ENCODE measurements at places on chromosomes 16 and 17.
A peak's percentile ranks its signal among the peaks of the same experiment; 100 is the strongest.

DNA sequence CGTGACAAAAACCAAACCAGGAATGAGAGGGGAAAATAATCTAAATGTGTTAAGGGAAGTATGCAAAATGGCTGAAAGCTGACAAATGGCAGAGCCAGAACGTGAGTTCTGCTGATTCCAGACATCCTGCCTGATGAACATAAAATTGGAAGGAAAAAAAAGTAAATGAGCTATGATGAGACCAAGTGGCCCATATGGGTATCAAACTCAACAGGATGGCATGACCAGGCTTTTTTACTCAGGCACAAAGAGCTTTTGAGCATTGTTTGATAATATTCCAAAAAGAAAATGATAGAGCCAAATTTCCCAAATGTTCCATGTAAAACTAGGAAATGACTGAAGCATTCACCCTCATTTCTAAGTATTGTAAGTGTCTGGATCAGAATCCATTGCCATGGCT, 449.2 kb downstream of the CDH13 start:
- no peak for DNase-seq

GRCh38 chr17:21573961-21574610, 118.2 kb upstream of the KCNJ18 start:
- peak; percentile 12 for DNase-seq

DNA sequence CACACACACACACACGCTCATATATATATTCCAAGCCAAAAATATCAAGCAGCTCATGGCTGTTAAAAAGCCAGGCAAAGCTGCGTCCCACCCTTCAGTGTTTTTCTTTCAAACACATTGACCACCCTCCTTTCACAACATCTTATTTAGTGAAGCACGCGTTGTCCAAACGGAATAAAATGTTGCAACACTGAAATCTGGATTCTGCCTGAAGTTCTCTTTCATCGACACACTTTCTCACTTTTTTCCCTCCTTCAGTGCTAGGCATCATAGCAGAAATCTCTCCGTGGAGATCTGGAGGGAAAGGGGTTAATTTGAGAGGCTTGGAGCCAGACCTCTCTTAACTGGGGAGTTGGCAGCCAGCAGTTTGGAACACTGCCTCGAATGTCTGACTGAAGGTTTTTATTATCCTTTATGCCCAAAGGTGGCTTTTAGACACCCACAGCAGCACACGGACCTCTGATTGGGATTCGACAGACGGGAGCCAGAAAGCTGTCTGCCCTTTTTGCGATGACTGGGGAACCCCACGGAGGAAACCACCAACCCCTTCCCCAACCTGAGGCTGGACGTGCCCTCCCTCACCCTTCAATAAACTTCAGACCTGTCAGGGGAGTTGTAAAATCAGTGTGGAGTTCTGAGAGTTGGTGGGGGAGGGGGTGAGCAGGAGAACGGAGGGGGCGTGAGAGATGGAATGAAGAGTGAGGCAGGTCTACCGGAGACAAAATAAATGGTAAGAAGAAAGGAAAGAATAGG, 833.6 kb upstream of the SOX9 start:
- no peak for DNase-seq

DNA sequence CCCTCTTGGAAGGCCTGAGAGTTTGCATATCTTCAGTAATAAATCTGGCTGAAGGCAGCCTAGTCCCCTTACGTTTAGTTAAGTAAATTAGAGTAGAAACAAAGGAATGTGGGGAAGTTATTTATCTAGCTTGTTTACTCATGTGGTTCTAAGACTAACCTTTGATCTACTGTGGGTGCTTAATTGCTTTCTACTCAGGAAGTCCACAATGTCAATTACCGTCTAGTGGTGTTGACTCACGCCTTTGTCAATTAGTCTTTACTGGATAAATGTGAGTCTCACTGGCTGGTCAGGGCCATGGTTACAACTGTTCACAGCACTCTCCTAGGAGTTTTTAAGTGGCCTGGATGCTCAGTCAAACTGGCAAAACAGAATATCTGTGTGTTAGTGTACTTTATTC, 2338.4 kb downstream of the TP53TG3F start:
- DNase-seq: no peak

GRCh38 chr16:67528222-67528869, at the start of gene RIPOR1:
RIPOR1 (plus strand) TSS chr16:67528829; CDS start chr16:67538447, 9,618 bp downstream.
- no peak for DNase-seq

DNA sequence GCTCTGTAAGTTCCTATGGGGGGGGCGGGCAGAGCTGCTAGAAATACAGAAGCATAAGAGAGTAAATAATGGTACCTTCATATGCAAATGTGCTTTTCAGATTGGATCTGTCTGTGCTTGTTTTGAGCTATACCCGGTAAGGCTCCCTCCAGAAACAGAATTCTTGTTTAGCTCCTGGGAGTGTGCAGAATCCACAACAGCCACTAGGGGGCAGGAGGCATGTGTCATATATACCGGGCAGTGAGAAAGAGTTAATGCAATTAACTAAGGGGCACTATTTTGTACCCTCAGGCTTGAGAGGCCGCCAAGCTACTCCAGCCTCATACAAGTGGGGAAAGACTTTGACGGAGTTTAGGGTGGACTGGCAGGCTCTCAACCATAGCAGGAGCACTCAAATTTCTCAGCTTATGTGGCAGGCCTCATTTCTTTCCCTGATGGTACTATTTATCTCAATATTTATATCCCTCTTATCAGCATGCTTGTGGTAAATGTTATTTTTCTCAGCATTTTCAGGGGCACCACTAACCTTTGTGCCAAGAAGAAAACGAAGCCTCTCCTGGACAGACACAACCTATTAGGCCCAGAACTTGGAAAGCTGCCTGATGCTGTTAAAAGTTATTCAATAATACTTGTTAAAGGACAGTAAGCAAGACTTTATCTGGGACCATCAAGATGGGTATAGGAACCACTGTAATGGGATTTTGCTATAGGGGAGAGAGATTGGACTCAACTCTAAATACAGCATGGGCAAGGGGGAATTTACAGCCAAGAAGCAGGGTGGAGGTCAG, 10.7 kb upstream of the CENPV start:
- DNase-seq: peak; percentile 47

DNA sequence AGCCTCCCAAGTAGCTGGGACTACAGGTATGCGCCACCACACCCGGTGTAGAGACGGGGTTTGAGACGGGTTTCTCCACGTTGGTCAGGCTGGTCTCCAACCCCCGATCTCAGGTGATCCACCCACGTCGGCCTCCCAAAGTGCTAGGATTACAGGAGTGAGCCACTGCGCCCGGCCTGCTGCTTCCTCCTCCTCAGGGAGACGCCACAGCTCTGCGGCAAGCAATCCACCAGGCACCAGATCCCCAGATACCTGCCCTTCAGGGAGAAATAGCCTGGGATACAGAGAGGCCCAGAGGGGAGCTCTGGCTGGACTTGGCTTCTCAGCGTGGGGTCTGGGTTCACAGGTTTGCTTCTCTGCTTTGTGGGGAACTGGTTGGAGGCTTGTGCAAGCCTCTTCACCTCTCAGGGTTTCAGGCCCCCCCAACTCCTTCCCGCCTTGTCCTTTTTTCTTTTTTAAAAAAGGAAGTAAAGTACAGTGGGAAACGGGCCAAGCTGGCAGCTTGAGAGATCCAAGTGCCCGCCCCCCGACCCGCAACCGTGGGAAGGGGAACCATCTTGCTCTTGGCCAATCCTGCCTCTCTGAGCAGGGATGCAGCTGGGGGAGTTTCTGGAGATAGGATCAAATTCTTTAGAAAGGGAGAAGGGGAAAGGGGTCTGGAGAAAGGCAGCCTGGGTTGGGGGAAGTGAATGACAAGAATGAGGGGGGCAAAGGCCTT, 2.6 kb upstream of the SPHK1 start:
- no peak for DNase-seq

GRCh38 chr17:74088285-74088933, 115.1 kb upstream of the RPL38 start:
- DNase-seq: no peak

- DNase-seq: no peak
These were observed 263.7 kb upstream of the RPL38 start for GRCh38 chr17:73939806-73940205.

DNA sequence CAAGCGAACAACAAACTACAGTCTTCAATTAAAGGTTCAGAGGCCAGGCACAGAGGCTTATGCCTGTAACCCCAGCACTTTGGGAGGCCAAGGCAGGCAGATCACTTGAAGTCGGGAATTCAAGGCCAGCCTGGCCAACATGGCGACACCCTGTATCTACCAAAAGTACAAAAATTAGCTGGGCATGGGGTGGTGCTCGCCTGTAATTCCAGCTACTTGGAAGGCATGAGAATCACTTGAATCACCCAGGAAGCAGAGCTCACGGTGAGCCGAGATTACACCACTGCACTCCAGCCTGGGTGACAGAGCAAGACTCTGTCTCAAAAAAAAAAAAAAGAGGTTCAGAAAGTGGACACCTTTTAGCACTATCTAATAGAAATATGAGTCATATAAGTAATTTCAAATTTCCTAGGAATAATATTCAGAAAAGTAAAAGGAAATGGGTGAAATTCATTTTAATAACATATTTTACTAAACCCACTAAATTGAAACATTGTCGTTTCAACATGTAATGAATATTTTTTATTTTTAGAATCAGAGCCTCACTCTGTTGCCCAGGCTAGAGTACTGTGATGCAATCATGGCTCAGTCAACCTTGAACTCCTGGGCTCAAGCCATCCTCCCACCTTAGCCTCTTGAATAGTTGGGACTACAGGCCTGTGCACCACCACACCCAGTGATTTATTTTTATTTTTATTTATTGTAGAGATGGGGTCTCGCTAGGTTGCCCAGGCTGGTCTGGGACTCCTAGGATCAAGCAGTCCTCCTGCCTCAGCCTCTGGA, 15.2 kb upstream of the MARCHF10 start:
- no peak for DNase-seq

DNA sequence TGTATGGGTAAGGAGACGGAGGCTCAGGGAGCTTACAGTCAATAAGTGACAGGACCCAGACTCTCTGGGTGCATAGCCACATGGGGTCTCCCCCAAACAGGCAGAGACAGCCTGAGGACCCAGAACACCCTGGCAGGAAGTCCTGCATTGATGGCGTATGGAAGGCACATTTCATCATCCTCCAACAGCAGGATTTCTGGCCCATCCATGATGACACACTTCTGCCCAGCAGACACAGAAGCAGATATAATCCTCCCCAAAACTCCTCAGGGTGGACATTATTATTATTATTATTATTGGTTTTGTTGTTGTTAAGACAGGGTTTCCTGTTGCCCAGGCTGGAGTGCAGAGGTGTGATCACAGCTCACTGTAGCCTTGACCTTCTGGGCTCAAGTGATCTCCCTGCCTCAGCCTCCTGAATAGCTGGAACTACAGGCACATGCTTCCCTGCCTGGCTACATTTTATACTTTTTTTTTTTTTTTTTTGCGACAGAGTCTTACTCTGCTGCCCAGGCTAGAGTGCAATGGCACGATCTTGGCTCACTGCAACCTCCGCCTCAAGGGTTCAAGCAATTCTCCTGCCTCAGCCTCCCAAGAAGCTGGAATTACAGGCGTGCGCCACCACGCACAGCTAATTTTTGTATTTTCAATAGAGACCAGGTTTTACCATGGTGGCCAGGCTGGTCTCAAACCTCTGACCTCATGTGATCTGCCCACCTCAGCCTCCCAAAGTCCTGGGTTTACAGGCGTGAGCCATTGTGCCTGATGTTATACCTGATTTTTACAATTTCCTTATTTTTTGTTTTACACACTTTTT, 6.8 kb upstream of the HROB start:
- DNase-seq: no peak

- no peak for DNase-seq
These were observed 32.9 kb downstream of the SNX29 start for GRCh38 chr16:12009462-12009861.

DNA sequence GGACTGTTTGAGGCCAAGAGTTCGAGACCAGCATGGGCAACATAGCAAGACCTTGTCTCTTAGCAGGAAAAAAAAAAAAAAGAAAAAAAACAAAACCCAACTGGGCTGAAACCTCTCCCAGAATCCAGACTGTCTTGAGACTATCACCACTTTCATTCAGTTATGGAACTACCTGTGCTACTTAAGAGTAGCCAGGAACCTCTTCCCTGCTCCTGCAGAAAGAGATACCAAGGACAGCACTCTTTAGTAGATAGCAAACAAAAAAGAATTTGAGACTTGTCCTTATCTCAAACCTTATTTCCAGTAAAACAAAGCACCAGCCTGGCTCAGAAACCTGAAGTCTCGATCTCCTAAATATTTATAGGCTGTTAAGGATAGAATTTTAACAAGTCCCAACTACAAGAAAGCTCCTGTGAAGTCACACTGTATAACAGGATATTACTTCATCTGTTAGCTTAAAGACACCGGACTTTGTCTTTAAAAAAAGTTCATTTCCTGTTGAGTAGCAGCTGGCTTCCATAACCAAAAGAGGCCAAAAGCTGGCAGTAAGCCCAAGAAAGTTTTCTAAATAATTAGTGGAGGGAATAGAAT, 5.1 kb downstream of the CDR2 start:
- DNase-seq: no peak

DNA sequence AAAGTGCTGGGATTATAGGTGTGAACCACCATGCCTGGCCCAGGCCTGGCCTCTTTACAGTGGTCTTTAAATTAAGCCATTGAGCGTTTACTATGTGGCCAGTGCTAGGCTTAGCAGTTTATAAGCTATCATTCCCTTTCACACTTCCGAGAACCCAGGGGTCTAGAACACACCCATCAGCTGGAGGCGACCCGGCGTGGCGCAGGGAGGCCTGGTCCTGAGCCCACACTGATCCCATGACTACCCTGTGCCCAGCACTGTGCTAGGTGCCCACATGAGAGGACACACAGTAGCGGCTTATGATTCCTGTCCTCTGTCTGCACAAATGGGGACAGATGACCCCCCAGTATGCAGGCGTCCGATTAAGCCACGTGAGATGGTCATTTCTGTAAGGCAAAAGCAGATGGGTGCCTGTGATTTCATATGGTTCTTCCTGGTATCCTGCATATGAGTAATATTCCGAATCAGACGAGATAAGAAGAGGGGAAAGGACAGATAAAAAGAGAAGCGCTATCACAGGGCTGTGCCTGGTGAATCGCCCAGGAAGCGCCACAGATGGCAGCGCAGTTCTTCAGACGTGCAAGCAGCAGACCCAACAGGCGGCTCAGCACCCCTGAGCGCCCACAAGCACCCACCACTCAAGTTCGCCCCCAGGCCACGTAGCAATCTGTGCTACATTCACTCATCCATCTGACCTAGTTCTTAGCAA, 5.3 kb downstream of the OSGIN1 start:
- DNase-seq: no peak

- DNase-seq: no peak
These were observed 584.7 kb downstream of the WWOX start for GRCh38 chr16:78684030-78684611.

DNA sequence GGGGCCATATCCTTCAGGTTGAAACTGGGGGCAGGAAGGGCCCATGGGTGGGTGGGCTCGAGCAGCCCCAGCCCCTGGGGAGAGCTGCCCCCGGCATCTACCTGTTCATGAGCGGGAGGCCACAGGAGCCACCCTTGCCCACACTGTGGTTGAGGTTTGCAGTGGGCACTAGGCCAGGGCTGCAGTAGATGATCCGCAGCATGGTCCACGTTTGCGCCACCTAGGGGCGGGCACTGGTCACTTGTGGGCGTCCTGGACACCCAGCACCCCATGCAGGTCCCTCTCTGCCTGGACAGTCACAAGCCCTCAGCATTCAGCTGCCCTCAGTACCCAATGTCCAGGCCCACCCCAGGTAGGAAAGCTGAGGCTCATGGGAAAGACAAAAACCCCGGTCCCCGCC, 1.8 kb upstream of the JMJD8 start:
- no peak for DNase-seq

GRCh38 chr17:68033636-68034451, 1.7 kb upstream of the KPNA2 start:
- no peak for DNase-seq

All from stimulated activated CD4-positive, alpha-beta T cell treated with anti-CD3 and anti-CD28 coated beads, Interleukin-1b, Interleukin-23, amount 100 ng/mL, for 1 hour (primary cell).